ENCODE measurements at places on chromosomes 4 and X.

DNA sequence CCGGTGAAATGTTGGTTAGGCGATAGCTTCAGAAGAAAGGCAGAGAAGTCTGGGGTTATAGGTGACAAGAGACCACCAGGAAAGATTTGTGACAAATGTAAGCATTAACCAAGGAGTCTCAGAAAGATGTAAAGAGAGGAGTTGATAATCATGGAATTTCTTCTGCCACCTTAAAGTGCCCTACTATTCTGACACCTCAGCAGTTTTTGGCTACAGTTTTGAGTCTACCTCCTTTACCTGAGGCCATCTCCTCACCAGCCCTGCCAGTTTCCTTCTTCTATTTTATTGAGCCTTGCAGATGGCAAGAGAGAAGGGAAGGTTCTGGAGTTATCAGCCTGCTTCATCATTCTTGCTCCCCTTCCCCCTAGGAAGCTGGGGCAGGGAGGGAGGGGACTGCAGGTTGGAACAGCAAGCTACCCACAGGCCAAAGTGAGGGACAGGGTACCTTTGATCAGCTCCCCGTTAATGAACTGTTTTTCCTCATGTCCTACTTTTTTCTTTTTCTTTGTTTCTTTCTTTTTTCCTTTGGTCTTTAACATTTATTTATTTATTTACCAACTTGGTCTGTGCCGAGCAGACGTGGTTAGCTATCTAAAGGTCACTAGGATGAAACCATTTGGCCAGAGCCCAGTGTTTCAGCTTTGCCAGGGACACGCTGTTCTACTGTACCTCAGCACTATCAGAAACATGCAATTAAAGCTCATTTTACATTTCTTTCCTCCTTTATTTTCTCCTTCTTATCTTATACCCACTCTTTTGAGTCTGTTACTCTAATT, 438.7 kb upstream of the AR start:
- no peak for DNase-seq

DNA sequence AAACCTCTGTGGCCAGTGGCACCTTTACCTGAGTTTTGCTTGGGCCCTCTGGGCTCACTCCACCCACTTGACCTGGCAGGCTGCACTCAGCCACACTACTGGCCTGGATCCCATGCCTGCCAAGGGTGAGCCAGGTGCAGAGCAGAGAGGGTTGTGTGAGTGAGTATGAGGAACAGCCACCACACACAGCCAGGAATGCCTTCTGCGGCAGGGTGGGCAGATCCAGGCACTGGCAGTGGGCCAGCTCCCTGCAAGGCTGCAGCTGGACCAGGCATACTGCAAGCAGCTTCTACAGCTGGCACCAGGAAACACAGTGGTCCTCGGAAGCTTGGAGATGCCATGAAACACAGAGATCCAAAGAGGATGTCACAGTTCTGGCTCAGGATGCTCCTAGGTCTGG, 570.1 kb upstream of the ACTRT1 start:
- no peak for DNase-seq

DNA sequence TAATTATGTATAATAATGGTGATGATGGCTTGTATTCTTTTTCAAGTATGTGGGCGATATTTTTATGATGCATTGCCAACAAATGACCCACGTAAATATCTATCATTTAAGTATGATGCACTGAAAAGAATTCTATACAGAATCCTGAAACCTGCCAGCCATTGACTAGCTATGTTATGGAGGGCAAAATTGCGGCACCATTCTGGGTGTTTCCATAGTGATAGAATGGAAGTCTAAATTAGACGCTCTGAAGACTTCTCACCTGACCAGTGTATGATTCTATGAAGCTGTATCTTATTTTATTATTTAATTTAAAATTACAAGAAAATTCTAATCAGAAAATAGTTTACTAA, 677 bp upstream of the CENPC start:
- DNase-seq: no peak

- no peak for DNase-seq
Measured at GRCh38 chr4:27662426-27662825, 801.8 kb downstream of the STIM2 start.

GRCh38 chrX:31449081-31449480, 377.2 kb upstream of the FTHL17 start:
- no peak for DNase-seq

GRCh38 chr4:3077796-3078195, 3.3 kb downstream of the HTT start:
- no peak for DNase-seq

DNA sequence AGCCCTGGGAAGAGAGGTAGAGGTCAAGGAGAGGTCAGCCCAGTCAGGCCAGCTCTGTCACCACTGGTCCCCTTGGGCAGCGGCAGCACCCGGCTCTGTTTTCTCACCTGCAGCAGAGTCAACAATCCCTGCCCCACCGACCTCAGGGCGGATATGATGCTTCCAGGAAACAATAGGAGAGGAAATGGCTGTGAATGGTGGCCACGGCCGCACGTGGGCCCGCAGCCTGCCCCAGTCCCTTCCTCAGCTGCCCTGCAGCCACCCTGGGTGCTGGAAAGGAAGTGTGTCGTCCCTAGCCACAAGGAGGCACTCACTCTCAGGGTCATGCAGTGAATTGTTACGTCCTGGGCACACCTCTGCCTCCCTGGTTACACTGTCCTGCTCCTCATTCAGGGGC, 92.5 kb upstream of the ENPP6 start:
- DNase-seq: no peak

DNA sequence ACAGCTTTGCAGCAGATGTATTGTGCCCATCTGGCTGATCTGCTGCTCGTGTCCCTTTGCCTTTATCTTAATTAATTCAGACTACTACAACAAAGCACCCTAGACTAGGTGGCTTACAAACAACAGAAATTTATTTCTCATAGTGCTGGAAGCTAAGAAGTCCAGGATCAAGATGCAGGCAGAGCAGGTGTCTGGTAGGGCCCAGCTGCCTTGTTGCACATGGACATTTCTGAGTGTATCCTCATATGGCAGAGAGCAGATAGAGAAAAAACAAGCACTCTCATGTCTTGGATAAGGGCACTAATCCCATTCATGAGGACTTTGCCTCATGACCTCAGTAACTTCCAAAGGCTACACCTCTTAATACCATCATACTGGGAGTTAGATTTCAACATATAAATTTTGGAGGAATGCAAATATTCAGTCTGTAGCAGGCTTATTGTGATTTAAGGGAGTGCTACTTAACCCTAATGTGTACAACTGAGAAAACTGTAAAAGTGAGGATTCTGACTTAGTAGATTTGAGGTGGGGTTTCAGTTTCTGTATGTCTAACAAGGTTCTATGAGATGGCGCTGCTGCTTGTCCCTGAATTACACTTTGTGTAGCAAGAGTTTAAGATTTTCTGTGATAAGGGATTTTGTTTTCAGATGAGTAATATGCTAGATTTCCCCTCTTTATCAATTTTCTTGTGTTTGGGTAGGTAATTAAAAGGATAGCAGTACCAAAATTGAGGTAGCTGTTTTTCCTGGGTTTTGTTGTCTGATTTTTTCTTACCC, 473.2 kb upstream of the TECRL start:
- DNase-seq: no peak

GRCh38 chr4:163755013-163755412, 260.5 kb downstream of the TMA16 start:
- DNase-seq: no peak

- no peak for DNase-seq
Measured at GRCh38 chr4:59484944-59485343, 1715.2 kb upstream of the ADGRL3 start.

DNA sequence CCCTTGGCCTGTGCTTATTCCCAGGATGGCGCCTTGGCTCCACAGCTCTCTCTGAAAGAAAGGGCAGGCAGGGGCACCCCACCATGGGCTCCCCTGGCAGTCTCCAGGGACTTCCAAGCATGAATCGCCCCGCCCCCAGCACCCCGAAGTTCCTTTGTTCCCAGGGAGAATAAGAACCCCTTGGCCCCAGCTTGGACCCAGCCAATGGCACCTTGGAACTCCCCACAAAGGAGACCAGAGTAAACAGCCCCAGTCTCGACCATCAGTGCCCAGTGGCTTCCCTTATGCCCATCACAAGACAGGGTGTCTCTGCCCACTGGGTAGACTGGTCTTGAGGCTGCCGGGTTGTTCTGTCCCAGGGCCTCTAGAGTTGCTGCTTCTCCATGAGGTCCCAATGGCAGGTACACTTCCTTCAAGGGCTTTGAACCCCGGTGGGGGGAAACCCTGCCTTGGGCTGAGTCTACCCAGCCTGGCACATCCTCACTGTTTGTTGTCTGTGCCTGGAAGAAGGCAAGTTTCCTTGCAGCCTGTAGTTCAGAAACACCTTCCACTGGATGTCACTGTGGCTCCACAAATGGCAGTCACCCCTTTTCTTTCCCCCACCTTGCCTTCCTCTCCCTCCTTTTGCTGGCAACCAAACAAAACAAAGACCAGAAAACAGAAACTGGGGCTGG, 30.8 kb downstream of the NBDY start:
- no peak for DNase-seq

- peak; percentile 89 for DNase-seq
Measured at GRCh38 chr4:20251796-20252655, at the start of gene SLIT2. SLIT2 (plus strand) TSS chr4:20251905; CDS start chr4:20253816, 1,911 bp downstream.

- DNase-seq: no peak
Measured at GRCh38 chr4:123017636-123018395, 95.4 kb upstream of the NUDT6 start.

- no peak for DNase-seq
Measured at GRCh38 chr4:174742561-174742960, 86.5 kb downstream of the GLRA3 start.

DNA sequence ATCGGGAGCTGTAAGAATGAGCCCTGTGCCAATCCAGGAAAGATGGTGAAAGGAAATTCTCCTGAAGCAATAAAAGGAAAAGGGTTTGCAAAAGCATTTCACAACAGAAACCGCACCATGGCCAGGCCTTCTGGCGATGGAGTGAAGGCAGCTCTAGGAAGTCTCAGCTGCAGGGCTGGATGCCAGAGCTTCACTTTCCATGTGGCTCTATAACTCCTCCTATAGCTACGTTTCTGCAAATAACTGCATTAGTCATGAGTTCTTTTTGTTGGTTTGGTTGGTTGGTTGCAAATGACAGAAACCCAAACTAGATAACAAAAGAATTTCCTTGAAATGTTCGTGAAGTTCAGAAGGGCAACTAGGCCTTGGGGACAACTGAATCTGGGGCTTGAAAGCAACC, 84.6 kb downstream of the RELL1 start:
- DNase-seq: no peak

Data from HEK293T (cell line).